ENCODE measurements at places on chromosomes 4 and X.

DNA sequence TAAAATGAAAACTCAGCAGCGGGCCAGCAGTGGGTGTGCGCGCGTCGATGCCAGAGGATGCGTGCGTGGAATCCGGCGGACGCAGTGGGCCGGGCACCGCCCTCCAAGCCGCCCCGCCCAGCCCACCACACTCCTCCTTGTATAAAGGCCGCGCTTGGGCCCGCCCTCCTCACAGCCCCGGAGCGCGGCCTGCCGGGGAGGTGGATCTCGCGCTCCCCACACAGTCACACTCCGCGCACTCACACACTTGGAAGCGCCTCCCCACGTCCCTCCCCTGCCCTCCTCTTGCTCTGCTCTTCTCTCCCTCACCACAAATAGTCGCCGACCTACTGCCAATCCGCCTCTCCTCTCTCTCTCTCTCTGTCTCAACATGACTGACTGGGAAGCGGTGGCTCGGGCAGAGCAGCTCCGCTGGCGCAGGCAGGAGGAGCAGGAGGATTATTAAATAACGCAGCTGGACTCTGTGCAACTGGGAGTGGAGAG lies at the start of gene CCSER1:
Gene CCSER1, plus strand, starts transcription at position 172 of the 483 bp plus-strand sequence.
- DNase-seq, result peak; percentile 17

GRCh38 chrX:52870046-52870445 lies 2.2 kb upstream of the XAGE3 start:
- DNase-seq, result no peak

DNA sequence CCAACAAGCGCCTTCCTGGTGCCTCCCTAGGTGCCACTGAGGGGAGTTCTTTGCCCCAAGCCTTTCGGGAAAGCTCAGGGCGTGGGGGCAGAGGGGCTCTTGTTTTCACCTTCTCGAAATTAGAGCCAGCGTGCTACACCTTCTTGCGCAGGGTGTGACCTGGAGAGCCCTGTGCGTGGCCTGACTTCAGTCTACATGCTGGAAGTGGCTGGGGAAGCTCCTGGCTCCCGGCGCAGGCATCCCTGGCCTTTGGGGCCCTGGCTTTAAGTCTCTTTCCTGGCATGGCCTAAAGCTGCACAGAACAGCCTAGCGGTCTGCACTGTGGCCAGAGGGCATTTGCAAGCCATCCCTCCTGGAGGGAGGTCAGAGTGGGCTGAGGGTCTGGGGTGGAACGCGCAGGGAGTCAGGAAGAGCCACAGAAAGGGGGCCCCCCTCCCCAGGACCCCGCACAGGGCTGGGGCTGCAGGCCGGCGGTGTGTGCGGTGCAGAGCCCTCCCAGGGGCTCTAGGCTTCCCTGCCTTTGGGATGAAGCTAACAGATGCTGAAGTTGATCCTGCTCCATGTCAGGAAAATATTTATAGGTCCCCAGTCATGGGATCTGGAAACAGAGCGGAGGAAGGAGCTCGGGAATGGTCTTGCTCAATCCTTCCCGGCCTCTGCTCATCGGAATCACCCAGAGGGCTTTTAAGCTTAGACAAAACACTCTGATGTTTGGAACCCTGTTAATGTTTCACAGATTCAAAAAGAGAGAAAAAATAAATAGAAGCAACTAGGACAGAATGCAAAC lies 781 bp upstream of the SPON2 start:
- no peak for DNase-seq

- DNase-seq, result no peak
Observed at GRCh38 chr4:164802301-164802901, 48.5 kb downstream of the SMIM31 start.

DNA sequence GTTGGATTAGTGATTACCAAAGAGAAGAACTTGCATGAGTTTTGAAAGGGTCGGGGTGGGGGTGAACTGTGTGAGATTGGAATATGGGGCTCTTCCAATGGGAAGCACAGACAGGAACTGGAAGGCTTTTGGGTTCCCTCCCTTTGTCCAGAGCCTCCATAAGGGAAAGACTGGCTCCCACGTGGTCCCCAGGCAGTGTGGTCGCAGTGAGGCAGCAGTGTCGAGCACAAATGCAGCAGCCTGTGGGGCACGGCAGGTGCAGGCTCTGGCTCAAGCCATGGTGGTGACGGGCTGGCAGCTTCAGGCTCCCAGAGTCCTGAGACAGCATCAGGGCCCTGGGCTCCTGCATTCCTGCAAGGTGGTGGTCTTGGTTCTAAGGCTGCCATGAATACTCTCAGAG lies 45.5 kb downstream of the VCX2 start:
- no peak for DNase-seq

DNA sequence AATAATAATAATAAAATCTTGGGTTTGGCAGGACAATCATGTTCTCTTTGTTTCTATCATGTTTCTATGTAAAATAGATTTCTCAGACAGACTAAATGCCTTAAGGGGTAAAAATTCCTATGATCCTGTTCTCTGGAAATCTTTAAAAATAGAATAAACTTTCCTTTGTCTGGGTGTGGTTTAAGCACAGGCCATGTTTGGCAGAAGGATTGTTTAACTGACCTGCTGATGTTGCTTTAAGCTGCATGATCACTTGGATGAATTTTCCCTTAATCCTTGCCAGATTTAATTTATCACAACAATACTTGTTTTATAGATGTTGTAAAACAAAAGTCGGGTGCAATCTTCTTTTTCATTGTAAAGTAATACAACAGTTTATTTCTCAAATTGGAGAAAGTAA lies 341.7 kb upstream of the FAT1 start:
- no peak for DNase-seq

- no peak for DNase-seq
Observed at GRCh38 chr4:40782876-40783275, 33.1 kb downstream of the NSUN7 start.

DNA sequence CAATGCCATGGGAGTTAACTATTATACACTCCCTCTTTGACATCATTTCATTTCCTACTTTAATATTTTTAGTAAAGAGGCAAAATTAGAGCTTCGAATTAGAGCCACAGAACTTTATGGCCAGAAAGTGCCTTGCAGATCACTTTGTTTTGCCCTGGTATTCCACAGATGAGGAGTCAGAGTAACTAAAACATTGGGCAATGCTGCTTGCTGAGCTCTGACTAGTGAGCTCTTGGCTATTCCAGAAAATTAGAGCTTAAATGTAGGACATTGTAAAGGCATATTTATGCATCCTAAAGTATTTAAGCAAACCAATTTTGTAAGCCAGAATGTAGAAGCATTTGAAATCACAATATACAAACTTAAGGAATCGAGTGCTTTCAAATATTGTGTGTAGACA lies 6.3 kb upstream of the ZNF827 start:
- no peak for DNase-seq

- DNase-seq, result no peak
Observed at GRCh38 chr4:106038908-106039307, 143.6 kb downstream of the NPNT start.

DNA sequence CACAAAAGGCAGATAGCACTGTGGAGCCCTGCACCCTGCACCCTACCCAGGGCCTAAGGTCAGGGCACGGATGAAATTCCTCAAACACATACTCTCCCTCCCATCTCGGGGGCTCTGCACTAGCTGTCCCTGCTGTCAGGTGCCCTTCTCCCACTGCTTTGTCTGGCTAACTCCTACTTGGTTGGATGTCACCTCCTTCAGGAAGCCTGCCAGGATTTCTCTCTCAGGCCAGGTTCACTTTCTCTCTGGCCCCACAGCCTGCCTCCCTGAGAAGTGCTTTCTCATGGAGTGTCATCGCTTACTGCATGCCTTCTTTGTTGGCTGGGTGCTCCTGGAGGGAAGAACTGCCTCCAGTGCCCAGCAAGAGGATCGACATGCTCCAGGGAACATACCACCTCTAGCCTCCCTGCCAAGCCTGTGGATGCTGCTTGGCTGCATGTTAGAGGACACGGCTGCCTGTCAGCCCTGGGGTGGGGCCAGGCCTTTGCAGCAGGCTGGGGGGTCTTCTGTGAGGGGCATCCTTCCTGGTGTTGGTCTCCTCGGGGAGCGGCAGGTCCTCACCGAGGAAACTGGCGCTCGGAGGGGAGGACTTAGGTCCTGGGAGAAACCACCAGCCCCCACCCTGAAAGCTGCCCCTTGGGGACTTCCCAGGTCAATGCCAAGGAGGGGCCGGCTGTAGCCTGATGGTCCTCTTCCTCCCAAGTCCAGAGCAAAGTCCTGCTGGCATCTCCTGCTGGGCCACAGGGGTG lies 15.0 kb downstream of the ABLIM2 start:
- DNase-seq, result no peak

DNA sequence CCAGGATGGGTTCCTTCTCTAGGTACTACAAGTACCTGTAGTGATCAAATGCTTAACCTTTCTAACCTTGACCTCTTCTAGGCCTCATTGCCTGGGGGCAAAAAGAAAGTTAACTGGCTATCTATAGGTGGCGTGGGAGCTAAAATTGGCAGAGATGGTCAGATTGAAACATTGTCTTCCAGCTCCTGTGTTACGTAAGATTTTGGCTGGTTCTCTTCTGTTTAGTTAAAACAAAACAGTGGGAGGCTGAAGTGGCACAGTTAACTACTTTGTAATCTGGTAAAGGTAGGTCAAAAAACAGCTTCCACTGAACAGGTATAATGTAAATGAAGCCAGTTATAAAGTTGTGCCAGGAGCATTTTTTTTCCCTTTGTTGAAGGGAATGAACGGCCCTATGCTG lies 115.2 kb downstream of the MBNL3 start:
- no peak for DNase-seq

DNA sequence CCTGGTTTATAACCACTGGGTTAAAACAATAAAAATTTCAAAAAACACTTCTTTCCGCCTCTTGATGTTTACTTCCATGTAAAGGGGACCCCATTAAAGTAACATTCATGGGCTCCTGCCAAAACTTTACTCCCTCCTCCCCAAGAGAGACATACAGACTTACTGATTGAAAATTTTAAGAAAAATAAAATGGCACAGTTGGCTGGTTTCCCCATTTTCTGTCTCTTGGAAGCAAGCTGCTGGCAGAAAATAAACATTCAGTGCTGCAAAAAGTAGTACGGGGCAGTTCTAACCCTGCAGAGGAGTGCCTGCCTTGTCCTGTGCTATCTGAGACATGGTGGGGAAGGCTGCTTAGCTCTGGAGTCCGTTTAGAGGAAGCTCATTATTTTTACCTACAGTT lies 187.3 kb upstream of the INTU start:
- no peak for DNase-seq

- no peak for DNase-seq
Observed at GRCh38 chr4:182717788-182718583, 199.2 kb downstream of the DCTD start.

DNA sequence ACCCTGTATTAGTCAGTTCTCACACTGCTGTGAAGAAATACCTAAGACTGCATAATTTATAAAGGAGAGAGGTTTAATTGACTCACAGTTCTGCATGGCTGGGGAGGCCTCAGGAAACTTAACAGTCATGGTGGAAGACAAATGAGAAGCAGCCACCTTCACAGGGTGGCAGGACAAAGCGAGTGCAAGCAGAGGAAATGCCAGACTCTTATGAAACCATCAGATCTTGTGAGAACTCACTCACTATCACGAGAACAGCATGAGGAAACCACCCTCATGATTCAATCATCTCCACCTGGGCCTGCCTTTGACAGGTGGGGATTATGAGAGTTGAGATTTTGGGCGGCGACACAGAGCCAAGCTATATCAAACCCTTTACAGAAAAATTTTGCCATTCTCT lies 722.4 kb downstream of the RAB28 start:
- DNase-seq, result no peak

- no peak for DNase-seq
Observed at GRCh38 chr4:37793562-37793961, 32.9 kb upstream of the PGM2 start.

- no peak for DNase-seq
Observed at GRCh38 chrX:68087526-68087925, 345.8 kb downstream of the OPHN1 start.

- DNase-seq, result no peak
Observed at GRCh38 chr4:47704693-47705325, 133.1 kb downstream of the CORIN start.

DNA sequence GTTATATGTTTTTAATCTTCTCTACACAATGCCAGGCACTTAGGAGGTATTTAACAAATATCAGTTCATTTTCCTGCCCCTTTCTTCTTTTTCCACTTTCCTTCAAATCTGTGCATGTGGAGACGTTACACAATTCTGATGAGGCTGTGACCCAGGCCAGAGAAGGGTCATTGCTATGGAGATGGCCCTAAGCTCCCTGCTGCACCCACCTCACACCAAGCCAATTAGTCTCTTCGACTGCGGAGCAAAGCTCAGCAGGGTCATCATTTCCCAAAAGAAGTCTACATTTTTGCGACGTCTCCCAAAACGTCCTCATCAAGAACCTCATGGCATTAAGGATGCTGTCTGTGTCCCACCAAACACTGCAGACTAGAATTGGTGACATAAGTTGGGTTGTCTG lies 28.9 kb upstream of the VEGFD start:
- no peak for DNase-seq

- DNase-seq, result no peak
Observed at GRCh38 chr4:129328162-129328561, 232.2 kb downstream of the C4orf33 start.

- DNase-seq, result no peak
Observed at GRCh38 chrX:13101441-13102139, 57.2 kb upstream of the FAM9C start.

DNA sequence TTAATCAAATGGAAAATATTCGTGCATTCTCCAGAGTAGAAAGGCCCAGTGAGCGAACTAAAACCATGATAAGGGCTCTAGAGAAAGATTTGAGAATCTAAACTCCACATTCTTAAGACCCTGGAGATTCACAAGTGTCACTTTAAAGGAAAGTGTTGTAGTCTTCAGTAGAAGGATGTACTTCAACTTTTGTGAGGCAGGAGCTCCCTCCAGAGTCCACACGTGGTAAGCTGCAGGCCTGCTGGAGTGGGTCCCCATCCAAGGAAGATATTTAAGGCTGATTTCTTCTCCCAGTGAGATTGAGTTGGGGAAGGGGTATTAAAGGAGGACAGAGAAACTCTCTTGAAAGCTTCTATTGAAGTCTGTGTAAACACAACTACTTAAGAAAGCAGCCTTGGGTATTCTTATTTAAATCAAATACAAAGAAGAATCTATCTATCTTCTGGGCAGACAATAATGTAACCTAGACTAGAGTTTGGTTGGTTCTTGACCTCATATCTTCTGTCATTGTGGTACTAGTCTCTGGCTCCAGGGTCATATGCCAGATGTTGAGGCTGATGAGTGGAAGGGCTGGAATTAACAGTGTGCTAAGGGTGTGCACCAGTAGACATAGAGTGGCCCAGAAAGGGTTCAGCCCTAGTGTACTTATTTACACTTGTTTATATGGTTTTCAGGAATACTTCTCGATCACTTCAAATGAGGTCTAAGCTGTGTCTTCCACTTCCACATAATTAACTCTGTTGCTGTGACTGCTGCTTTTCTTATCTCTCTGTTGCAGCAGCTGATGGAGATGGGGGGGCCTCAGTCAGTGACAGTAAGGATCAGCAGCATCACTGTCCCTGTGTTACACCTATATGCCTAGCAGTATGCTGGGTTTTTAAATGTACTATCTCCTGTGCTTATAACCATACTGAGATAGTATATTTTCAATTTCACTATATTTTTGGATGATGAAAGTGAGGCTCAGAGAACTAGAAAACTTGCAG lies 76.1 kb downstream of the HMGB2 start:
- no peak for DNase-seq

GRCh38 chrX:139844163-139844562 lies 88.7 kb downstream of the ATP11C start:
- no peak for DNase-seq
